ENCODE measurements at places on chromosomes 6 and 20.

- no peak for DNase-seq
These were observed 246.9 kb upstream of the ZFP64 start for GRCh38 chr20:52438326-52438963.

- peak; percentile 21 for DNase-seq
These were observed 131.6 kb downstream of the OGFRL1 start for GRCh38 chr6:71420095-71420692.

DNA sequence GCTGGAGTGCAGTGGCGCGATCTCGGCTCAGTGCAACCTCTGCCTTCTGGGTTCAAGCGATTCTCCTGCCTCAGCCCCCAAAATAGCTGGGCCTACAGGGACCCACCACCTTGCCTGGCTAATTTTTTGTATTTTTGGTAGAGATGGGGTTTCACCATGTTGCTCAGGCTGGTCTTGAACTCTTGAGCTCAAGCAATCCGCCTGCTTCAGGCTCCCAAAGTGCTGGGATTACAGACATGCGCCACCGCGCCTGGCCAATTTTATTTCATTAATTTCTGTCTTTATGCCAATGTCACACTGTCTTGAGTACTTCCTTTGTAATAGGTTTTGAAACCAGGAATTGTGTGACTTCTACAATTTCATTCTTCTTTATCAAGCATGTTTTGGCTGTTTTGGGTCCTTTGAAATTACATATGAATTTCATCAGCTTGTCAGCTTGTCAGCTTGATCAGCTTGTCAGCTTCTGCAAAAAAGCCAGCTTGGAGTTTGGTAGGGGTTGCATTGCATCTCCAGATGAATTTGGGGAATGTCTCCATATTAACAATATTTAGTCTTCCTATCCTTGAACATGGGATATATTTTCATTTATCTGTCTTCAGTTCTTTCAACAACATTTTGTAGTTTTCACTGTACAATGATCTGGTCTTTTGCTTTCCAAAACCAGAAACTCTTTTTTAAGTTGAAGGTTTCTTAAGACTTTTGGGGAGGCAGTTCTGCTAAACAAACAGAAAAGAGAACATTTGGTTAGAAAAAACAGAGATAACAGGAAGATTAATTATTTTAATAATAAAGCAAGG, 20.8 kb downstream of the ZFAND3 start:
- DNase-seq: no peak

DNA sequence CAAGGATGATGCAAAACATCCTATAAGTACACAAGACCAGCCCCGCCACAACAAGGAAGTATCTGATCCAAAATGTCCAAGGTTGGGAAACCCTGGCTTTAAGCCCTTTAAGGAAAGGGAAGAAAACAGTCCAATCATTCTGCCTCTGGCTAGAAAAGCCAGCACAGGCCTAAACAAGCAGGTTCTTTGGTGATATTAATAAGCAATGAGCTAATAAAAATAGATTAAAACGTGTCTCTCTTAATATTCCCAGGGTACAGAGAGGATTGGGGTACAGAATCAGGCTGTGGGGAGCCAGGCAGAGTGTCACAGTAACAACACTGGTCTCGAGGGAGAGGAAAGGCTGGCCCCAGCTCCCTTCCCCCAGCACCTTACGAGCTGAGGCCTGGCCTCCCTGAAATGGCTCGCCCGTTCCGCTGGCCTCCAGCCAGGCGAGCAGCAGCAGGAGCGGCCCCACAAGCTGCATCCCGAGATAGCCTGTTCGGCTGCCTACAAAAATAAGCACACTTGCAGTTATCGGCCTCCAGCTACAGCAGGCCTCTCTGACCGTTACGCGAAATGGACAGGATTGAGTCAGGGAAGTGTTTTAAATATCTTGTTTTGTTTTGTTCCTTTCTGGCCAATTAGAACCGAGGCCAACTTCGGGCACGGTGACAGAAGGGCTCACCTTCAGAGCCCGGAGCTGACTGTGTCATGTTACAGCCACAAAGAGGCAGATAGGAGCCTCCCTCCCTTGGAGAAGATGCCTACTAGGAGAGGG, 4.0 kb upstream of the ZMYND8 start:
- DNase-seq: peak; percentile 87

DNA sequence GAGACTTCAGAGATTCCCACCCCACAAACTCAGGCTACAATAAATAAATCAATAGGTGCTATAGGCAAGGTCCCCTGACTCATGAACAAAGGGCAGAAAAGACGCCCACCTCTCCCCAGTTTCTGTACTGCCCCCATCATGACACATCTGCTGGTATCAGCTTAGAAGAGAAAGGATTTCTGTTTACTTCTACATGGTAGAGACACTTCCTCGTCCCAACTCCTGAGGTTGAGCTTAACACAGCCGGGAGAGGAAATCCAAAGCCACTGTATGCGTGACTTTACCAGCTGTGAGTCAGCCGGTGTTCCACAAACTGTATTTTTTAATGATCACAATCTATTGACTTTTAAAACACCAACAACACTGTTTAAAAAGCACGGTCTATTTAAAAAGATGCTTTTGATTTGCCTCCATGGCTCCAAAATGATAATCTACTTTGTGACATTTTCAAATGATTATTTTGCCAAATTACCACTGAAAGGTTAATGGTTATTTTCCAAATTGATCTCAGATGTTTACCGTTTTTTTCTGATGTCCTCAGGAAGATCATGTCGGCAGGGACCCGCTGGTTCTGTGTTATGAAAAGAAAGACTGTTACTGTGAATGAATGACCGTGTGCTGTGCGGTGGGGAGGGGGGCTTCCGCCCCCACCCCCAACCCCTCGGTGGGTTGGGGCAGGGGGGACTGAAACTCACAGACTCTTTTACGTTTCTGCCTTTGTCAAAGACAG, 72.5 kb downstream of the ATP9A start:
- DNase-seq: no peak

- DNase-seq: no peak
These were observed 40.6 kb upstream of the RSPO3 start for GRCh38 chr6:127077886-127078285.

- no peak for DNase-seq
These were observed 35.9 kb upstream of the MYB start for GRCh38 chr6:135145063-135145800.

DNA sequence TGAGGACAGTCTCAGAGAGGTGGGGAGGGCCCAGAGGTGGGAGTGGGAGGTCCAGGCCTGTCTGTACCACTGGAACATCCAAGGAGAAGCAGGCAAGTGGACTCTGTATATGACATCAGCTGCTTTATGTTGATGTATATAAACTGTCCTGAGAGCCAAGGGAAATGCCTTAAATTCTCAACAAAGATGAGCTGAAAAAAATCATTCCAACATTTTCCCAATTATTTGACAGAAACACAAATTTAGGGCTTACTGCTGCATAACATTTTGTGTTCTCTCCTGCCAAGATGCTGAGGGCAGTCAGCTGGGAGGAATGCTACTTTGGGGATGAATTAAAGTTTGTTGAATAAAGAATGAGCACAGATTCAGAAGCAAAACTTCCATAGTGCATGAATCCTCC, 52.8 kb downstream of the FOXC1 start:
- DNase-seq: peak; percentile 37

DNA sequence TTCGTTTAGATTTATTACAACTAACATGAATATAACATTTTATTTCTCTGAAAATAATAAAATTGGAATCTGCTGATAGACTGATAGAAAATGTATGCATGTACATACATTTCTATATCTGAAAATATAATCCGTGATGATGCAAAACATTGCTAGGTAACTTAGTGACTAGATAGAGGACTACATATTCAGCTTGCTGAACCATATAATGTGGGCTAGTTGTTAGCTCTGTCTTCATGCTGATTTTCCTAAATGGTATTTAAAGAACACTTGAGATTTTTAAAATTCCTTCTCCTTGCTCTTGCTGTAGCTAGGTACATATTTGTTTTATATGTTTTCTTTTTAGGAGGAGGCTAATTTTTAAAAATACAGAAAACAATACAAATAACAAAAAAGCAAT, 38.4 kb upstream of the TAGAP start:
- no peak for DNase-seq

GRCh38 chr6:110876806-110877564, 2.4 kb downstream of the AMD1 start:
- no peak for DNase-seq

- no peak for DNase-seq
These were observed 29.3 kb downstream of the PTPRK start for GRCh38 chr6:128491100-128491581.

- DNase-seq: no peak
These were observed 143.2 kb upstream of the RUNX2 start for GRCh38 chr6:45184937-45185336.

DNA sequence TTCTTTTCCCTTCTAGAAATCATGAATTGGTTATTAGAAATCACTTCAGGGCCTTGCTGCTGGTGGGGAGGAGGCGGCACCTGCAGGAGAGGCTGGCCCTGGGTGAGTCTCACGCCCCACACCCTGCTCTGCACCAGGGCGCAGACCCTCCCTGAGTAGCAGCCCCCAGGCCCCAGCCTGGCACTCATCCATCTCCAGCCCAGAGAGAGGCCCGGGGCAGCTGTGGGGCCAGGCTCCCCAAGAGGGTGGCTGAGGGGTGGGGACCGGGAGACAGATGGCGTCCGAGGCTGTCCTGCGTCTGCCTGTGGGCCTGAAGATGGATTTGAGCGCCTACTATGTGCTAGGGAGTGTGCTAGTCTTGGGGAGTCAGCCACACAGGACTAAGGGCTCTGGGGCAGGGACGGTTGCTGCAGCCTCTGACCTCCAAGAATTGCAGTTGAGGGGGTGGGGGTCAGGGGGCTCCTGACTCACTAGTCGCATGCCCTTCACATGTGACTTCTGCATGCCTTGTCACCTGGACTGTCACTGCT, 59.6 kb upstream of the GATA5 start:
- DNase-seq: no peak

GRCh38 chr6:5425267-5425666, 164.0 kb downstream of the FARS2 start:
- no peak for DNase-seq

DNA sequence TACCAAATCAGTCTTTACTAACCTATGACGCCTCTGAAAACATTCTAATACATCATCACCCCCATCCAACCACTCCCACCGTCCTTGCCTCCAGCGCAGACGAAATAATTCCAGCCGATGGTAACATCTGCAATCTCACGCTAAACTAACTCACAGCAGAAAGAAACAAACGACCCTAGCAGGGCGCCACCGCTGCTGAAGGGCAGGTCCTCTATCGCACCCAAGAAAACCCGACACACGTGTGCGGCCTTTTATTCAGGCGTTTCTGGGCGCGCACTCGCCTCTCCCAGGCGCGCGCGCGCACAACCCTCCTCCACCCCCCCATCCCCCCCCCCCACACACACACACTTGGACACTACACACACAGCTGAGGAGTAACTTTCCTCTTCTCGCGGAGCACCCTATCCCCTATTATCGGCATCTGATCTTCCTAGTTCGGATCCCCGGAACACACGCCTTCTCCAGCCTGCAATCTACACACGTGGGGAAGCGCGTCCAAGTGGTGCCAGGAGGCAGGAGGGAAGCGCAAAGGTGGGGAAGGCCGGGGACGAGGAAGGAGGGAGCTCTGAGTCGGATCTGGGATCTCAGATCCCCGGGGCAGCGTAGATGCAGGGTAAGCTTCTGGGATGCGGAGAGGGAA, 1.4 kb downstream of the GFOD1 start:
- no peak for DNase-seq

GRCh38 chr6:67016921-67017460, 1310.0 kb upstream of the EYS start:
- no peak for DNase-seq

- DNase-seq: no peak
These were observed 1261.9 kb upstream of the CITED2 start for GRCh38 chr6:140636271-140636907.

DNA sequence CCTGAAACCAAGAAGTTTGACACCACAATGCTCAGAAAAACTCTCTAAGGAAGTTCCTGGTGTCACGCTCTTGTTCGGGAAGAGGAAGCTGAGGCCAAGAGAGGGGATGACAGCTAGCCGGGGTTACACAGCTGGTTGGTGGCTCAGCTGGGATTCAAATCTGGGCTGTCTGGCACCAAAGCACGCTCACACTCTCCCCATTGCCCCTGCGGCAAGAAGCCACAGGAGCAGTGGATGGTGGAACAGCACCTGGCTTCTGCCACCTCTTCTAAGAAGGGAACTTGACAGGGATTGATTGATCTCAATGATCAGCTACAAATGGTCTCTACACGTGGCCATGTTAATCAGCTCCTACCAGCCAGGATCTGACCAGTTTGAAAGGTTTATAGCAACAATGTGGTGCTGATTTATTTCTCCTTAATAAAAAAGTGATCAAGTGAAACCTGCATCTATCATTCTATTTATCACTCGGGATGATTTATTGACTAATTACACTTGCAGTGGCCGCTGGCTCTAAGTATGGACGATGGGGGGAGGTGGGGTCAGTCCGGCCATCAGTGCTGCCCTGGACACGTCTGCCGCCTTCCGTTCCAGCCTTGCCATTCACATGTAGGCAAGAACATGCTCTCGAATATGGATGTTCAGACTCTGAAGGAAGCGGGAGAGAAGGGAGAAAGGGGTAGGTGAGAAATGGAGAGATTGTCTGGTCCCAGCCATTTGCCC, 71.9 kb upstream of the TOP1 start:
- peak; percentile 76 for DNase-seq

DNA sequence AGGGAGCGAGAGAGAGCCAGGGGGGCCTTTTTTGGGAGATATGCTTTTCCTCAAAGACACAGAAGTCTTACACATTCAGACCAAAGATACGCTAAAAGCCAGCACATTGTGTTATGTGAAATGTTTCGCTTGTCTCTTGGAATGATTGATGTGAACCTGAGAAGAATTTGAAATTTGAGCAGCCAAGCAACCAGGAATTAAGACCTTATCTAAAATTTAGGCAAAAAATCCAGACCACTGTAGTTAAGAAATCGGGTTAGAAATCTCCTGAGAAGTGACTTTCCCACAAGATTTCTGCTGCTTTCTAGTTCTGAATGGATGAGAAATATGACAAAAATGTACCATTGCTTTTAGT, 223.2 kb upstream of the GMDS start:
- DNase-seq: no peak

GRCh38 chr6:139981768-139982181, 607.3 kb upstream of the CITED2 start:
- no peak for DNase-seq

Data from lower leg skin (tissue), 4 donors.